ENCODE measurements at places on chromosomes 2 and 18.

DNA sequence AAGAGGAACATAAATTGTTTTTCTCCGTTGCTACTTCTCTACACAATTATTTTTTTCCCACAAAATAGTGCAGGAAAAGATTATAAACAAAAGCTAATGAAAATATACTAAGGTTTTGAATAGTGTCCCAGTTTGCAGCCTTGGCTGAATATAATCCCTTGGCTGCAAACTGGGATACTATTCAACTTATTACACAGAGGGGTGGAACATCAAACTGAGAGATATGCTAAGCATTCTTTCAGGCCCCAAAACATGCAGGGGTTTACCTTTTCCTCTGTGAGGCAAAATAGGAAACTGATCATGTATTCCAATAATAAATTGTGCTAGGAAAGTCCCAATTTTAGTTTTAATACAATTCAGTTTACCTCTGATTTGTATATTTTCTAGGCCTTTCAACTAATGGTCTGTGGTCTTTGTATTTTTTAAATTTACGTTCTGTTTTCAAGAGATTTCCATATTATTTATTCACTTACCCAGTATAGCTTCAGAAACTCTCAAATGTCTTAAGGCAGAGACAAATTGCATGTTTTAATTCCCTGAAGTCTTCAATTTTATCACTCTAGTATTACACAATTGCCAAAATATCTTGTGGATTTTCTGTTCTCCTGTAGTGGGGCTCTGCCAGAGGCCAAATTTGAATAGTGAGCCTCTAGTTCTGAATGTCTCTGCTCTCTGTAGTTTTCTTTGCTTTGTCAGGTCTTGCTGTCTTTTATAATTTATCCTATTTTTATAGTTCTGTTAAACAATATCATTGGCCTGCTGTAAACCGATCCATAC lies 63.9 kb downstream of the PPP1R1C start:
- no peak for DNase-seq

DNA sequence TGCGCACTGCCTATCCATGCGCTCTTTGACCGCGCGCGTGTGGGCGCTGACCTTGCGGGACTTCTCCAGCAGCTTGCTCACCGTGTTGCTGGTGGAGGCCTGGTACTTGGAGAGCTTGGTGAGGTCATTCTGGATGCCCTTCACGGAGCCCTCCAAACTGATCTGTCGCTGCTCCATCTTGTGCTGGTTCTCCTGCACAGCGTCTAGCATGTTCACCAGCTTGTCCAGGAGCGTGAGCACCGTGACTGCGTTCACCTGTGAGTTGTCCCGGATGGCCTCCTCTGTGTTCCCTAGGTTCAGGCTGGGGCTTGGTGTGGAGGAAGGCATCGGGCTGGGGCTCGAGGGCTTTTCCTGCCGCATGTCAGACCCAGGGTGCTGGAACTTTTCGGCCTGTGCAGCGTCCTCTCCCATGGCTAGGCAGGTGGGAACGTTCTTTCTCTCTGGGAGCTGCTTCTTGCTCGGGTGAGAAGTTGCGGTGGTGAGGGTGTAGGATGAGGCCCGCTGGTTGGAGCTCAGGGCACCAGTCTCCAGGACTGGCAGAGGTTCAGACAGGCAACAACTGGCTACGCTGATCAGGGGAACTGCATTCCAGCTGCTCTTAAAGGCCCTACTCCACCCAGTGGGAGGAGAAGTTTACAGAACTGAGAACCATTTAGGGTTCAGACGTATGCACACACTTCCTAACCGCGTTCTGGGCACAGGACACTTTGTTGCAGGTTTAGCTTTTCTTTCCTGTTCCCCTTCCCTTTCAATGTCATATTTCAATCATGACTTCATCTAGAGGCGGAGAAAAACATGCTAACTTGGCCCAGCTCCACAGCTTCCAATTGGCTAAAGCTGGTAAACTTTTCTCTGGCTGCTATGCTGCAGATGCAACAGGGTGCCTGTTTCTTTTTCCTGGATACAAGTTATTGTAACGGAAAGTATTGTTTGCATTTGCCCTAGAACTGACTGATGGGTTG lies at the start of gene CAVIN2:
Gene CAVIN2, minus strand, starts transcription at position 574 of the 962 bp plus-strand sequence. Its CDS starts 163 bp downstream, at position 411.
- DNase-seq, result no peak

DNA sequence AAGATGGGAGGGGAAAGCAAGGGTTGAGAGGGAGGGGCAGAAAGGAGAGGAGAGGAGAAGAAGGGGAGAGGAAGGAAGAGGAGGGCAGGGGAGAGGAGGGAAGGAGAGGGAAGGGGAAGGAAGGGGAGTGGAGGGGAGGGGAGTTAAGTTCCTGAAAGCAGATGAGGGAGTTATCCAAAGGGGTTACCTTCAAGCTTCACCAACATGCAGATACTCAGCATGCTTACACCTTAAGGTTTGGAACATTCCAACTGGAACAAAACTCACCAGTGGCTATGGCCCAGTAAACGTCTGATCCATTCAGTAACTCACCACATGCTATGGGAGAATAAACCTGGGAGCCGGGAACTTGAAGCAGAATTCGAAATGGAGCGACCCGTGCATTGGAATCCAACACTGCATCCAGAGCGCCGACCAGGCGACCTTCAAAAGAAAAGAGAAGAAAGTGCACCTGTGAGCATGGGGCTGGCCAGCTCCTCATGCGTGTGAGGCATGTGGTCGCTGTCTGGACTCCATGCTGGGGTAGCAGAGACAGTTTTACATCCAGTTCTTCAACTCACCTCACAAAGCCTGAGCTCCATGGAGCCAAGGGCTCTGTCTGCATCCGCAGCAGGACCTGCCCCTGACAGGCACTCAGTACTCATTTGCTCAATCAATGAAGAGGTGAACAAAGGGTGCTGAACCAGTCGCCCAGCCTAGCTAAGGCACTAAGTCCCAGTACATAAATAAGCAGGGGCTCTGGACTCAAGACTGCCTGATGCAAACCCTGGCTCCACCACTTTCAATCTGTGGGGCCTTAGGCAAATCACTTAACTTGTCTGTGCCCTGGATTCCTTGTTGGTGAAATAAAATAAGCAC lies 61.0 kb downstream of the TBC1D8 start:
- DNase-seq, result no peak

- DNase-seq, result no peak
Observed at GRCh38 chr2:190854726-190855125, 25.9 kb upstream of the GLS start.

GRCh38 chr18:60096428-60096827 lies 196.6 kb downstream of the PMAIP1 start:
- DNase-seq, result no peak

- DNase-seq, result no peak
Observed at GRCh38 chr2:176096243-176096985, 3.2 kb upstream of the HOXD12 start.

- no peak for DNase-seq
Observed at GRCh38 chr2:191127235-191127634, 23.6 kb downstream of the STAT4 start.

GRCh38 chr2:43238176-43238575 lies 11.8 kb upstream of the ZFP36L2 start:
- no peak for DNase-seq

- DNase-seq, result no peak
Observed at GRCh38 chr2:26086155-26086637, 52.3 kb downstream of the RAB10 start.

- no peak for DNase-seq
Observed at GRCh38 chr2:231379266-231380215, 16.0 kb upstream of the B3GNT7 start.

GRCh38 chr2:209431701-209432100 lies 7.9 kb downstream of the MAP2 start:
- no peak for DNase-seq

DNA sequence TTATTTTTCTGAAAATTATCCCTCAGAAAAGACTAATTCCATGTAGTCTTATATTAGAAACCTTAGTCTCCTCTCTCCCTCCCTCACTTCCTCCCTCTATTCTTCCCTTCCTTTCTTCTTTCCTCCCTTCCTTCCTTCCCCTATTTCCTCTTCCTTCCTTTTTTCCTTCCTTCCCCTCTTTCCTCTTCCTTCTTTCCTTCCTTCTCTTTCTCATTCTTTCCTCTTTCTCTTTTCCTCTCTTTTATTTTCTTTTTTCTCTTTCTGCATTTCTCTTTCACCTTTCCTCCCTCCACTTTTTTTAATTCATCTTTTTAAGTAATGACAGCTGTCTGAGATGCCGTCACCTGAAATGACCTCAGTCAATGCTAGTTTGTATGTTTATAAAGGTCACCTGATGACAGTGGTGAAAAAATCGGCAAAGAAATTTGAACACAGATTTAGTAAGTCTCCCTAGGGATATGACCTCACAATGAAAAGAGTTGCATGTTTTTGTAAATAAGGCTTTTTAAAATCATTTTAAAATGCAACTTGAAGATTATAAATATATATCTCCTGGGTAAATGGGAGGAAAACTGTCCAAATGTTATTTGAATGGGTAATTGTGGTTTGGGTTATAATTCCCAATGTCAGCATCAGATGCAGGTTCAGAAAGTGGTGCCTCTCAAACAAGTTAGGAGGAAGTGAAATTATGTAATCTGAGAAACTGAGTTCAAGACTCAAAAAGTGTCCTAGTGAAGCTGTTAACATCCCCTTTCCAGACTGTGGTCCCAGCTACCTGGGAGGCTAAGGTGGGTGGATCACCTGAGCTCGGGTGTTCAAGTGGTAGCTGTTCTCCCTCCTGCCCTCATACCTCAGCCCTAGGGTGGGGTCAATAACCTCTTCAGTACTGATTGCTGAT lies 90.3 kb upstream of the ST3GAL5 start:
- no peak for DNase-seq

DNA sequence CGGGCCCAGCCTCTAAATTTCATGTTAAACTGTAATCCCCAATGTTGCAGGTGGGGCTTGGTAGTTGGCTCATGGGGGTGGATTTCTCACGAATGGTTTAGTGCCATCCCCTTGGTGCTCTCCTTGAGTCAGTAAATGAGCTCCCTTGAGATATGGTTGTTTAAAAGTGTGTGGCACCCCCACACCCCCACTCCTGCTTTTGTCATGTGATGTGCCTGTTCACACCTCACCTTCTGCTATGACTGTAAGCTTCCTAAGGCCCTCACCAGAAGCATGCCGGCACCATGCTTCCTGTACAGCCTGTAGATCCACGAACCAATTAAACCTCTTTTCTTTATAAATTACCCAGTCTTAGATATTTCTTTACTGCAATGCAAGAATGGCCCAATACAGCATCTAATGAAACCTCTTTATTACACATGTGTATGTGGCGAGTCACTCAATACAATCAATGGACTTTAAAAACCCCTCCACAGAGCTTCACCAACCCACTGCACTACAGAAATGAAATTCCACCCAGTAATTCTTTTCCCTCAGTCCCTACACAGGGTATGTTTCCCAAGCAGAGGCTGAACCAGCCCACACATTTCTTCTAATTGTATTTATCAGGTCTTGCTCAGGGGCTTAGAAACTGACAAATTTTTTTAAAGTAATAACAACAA lies 47.3 kb downstream of the WDFY1 start:
- no peak for DNase-seq

DNA sequence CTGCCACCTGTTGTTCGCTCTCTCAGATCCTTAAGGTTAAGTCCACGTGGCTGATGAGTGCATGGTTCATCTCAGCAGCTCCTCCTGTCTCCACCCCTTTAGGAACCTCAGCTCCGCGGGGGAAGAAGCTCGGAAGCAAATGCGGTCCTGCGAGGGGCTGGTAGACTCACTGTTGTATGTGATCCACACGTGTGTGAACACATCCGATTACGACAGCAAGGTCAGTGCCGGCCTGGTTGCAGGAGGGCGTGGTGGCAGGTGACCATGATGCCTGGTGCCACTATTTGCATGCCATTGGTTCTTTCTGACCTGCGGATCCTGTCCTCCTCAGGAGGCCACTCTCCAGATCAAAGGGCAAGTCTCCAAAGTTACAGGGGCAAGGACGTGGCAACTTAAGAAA lies 133.9 kb upstream of the DAPL1 start:
- DNase-seq, result no peak

- no peak for DNase-seq
Observed at GRCh38 chr2:33494155-33494779, 17.8 kb downstream of the RASGRP3 start.

- no peak for DNase-seq
Observed at GRCh38 chr2:206230060-206230762, 44.3 kb upstream of the ZDBF2 start.

- DNase-seq, result no peak
Observed at GRCh38 chr2:28471701-28472236, 24.1 kb upstream of the PLB1 start.

GRCh38 chr2:3000968-3001367 lies 376.6 kb downstream of the EIPR1 start:
- DNase-seq, result no peak

- no peak for DNase-seq
Observed at GRCh38 chr2:151525821-151526373, 116.2 kb downstream of the RIF1 start.

DNA sequence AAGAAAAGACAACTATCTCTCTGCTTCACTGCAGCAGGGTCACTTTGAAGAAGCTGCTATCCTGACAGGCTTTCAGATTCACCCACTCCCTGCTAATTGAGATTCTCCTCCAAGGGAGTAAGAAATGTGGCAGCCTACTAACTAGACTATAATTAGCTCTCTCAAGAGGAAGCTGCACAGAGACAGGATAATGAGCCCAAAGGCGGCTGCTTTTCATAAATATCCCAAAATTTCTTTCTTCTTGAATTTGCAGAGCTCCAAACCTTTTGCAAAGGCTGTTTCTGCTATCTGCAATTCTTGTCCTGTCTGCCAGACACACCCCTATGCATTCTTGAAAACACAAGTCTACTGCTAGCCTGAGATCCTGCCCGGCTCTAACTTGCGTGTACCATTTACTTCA lies 54.0 kb upstream of the RNU4ATAC start:
- no peak for DNase-seq

- DNase-seq, result no peak
Observed at GRCh38 chr18:74935434-74935833, 273.5 kb downstream of the PTGR3 start.

GRCh38 chr2:100142393-100142792 lies at the start of gene AFF3:
Gene AFF3 (minus strand): TSS chr2:100142590. CDS start chr2:100104454, 38,136 bp downstream.
- no peak for DNase-seq

DNA sequence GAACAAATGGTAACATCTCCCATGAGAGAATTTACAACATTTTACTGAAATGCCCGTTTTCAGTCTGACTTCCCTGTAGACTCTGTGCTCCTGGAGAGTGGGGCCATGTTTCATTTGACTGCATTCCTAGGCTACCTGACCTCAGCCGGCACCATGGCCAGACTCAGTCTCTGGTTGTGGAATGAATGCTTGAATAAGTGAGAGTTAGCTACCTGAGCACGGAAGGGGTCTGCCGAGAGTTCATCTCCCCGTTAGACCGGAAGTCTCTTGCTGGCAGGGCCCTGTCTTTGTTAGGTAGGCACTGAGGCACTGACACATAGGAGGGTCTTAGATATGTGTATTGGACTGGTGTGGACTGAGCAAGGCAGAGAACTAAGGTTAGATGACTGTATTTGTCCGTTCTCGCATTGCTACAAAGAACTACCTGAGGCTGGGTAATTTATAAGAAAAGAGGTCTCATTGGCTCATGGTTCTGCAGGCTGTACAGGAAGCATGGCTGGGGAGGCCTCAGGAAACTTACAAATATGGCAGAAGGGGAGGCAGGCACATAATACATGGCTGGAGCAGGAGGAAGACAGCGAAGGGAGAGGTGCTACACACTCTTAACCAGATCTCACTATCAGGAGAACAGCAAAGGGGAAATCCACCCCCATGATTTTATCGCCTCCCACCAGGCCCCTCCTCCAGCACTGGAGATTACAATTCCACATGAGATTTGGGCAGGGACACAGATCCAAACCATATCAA lies 271.2 kb downstream of the GLI2 start:
- no peak for DNase-seq

- DNase-seq, result no peak
Observed at GRCh38 chr18:2392446-2392845, 178.9 kb downstream of the METTL4 start.

Data from activated CD8-positive, alpha-beta memory T cell treated with anti-CD3 and anti-CD28 coated beads for 1 hour (primary cell).